ENCODE measurements at places on chromosomes 6 and 20.

GRCh38 chr20:47173596-47174216 is 182.8 kb downstream of the ZMYND8 start:
- DNase-seq, result no peak

GRCh38 chr6:22238861-22239260 is 58.0 kb downstream of the PRL start:
- no peak for DNase-seq

GRCh38 chr6:6781873-6782227 is 193.3 kb downstream of the LY86 start:
- peak; percentile 48 for DNase-seq

- DNase-seq, result no peak
Observed at GRCh38 chr20:64079273-64080012, at the start of gene RGS19. Gene RGS19 (minus strand): TSS chr20:64079518. CDS start chr20:64076886, 2,632 bp downstream.

DNA sequence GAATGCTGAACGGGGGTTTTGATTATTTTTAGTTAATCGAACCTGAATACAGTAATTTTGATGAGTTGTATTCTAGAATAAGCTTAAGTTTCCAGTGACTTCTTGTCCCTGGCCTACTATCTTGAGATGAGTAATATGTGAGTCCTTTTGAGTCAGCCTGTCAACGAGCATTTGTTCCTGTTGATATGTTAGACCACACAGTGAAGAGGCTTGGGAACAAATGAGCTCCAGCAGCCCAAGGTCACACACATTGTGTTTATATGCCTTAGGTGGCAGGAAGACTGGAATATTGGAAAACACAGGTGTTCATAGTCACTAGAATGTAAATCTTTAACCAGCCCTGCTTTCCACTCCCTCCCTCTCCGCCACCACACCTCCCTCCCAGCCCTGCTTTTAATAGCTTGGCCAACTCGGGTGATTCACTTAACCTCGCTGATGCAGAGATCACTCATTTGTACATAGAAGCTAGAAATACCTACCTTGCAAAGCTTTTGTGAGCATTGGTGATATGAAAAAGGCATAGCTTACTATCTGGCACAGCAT is 9.1 kb downstream of the SMPDL3A start:
- no peak for DNase-seq

Data from spinal cord (tissue), 10 donors.